ENCODE measurements at places on chromosomes 1 and 21. TPM values are rescaled to one million over a fixed set of nuclear protein-coding genes. Genes with fewer than 3 reads are reported as not detected.

Gene AQP10
- total RNA-seq = not detected

Gene ZFP69
- total RNA-seq = 3.7 TPM

Gene MYBPH
- not detected for total RNA-seq

Gene ALDH4A1
- 11.9 TPM for total RNA-seq

Gene UAP1
- 184 TPM for total RNA-seq

Gene ACTA1
- total RNA-seq = not detected

Gene FCRL1
- not detected for total RNA-seq

Gene SPRR1A
- total RNA-seq = not detected

Gene RHD
- not detected for total RNA-seq

Gene EPB41
- total RNA-seq = 26.1 TPM

Gene ST7L
- 15.4 TPM for total RNA-seq

Gene COL24A1
- total RNA-seq = 0.09 TPM

Gene PLA2G2D
- total RNA-seq = not detected

Gene ST6GALNAC5
- total RNA-seq = not detected

Gene NCF2
- not detected for total RNA-seq

Gene TRIM33
- total RNA-seq = 21.9 TPM

Gene AMPD1
- not detected for total RNA-seq

Gene MNDA
- total RNA-seq = not detected

Gene GPR52
- 0.54 TPM for total RNA-seq

Gene OR2T11
- not detected for total RNA-seq

Gene ATF3
- 2.0 TPM for total RNA-seq
